Esophagus mucosa (tissue), 1 donor: ENCODE measurements at places on chromosomes 1 and 21. TPM values are rescaled to one million over a fixed set of nuclear protein-coding genes. Genes with fewer than 3 reads are reported as not detected.

DNA sequence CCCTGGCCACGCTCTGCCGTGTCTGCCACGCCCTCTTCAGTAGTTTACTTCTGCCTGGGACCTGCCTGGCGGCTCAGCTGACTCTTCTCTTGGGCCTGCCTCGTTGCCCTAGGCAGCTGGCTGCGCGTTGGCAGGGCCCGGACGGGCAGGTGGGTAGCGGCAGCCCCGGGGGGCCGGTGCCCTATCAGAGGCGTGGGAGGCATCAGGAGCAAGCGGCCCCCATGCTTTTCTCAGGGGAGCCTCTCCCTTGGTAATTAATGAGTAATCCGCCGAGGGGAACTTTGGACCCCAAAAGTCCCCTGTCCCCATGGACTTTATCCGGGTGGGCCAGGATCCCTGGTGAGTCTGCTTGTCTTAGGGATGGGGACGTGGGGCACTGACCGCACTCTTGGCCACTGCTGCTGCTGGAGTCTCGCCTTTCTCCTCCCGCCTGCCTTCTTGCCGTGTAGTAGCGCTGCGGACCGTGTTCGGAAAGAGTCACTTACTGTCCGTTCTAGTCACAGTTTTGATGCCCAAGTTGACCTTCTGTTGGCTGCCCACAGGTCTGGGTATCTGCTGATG is 22.7 kb downstream of the SKI start:
- ATAC-seq: peak; percentile 40

DNA sequence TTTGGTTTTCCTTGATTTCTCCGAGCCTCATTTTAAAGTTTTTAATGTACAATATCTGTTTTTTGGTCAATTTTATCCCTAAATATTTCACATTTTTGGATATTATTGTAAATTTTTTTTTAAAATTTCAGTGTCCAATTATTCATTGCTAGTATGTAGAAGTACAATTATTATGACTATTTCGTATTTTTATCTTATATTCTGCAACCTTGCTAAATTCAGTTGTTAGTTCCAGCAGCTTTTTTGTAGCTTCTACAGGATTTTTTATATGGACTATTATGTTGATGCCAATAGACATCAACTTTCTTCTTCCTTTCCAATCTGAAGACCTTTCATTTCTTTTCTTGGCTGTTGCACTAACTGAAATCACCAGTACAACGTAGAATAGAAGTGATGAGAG is 4.1 kb upstream of the PLA2G2F start:
- no peak for ATAC-seq

TDRD10 gene
- 0.44 TPM for total RNA-seq

FCMR gene
- total RNA-seq: 2.9 TPM

FLVCR1 gene
- total RNA-seq: 5.0 TPM

DNA sequence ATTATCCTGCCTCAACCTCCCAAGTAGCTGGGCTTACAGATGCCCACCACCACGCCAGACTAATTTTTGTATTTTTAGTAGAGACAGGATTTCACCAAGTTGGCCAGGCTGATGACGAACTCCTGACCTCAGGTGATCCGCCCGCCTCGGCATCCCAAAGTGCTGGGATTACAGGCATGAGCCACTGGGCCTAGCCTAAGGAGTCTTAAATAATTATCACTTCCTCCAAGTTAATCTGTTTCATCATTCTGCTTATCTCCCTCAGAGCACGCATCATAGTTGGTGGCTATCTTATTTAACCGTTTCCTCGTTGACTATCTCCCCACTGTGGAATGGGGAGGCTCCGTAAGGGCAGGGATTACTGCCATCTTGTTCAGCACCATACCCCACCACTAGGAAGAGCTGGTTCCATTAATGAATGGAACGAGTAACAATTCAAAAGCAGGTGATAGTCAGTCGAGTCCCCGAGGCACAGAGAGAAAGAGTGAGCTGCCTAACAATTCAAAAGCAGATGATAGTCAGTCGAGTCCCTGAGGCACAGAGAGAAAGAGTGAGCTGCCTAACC is 52.7 kb downstream of the GLUL start:
- no peak for ATAC-seq

- peak; percentile 62 for ATAC-seq
These were observed 61.1 kb downstream of the HNRNPR start for GRCh38 chr1:23282957-23283356.

IFI44L gene
- 0.88 TPM for total RNA-seq

MRAP gene
- total RNA-seq: not detected

- no peak for ATAC-seq
These were observed 53.0 kb upstream of the ADORA3 start for GRCh38 chr1:111556325-111557037.

GRCh38 chr1:24009406-24009805 is 29.3 kb upstream of the SRSF10 start:
- no peak for ATAC-seq

GRCh38 chr1:12600880-12601633 is 17.0 kb downstream of the DHRS3 start:
- ATAC-seq: no peak

DNA sequence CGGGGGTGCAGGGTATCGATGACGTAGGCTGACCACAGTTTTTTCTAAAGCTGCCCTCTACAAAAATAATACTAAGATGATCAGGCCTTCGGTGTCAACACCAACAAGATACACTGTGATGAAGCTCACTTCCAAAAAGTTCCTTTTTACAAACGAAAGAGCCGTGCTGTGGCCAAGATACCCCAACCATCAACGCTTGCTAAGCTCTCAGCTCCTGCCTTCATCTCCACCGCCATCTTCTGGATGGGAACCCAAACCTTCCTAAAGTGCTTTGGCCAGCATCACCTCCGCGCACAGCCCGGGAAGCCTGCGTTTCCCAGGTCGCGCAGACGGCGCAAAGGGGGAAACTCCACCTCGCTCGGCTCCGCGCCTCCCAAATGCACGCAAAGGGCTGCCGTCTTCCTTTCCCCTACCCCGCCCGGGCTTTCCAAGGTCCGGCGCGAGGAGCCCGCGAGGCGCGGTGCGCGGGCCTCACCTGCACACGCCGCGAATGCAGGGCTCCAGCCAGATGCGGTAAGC is 541 bp downstream of the USP48 start:
- peak; percentile 22 for ATAC-seq

DNA sequence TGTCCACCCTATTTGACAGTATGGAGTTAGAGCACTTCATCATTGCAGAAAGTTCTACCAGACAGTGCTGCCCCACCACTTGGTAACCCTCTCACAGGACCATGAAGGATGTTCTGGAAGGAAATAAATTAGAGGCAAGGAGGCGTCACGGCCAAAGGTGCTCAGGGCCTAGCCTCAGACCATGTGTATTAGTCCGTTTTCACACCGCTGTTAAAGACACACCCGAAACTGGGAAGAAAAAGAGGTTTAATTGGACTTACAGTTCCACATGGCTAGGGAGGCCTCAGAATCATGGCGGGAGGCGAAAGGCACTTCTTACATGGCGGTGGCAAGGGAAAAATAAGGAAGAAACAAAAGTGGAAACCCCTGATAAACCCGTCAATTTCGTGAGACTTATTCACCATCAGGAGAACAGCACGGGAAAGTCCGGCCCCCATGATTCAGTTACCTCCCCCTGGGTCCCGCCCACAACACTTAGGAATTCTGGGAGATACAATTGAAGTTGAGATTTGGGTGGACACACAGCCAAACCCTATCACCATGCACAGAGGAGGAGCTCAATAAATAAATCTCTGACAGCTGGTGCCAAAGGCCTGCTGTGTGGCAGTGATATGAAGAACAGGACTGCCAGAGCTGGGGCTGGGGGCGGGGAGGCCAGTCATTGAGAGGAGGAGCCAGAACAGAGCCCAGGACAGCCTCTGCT is 75.8 kb downstream of the FHAD1 start:
- ATAC-seq: peak; percentile 31

FABP3 gene
- total RNA-seq: 0.36 TPM

SPRR1A gene
- total RNA-seq: 1,843 TPM

- ATAC-seq: no peak
These were observed 126.8 kb upstream of the COL6A1 start for GRCh38 chr21:45854690-45855247.

DNA sequence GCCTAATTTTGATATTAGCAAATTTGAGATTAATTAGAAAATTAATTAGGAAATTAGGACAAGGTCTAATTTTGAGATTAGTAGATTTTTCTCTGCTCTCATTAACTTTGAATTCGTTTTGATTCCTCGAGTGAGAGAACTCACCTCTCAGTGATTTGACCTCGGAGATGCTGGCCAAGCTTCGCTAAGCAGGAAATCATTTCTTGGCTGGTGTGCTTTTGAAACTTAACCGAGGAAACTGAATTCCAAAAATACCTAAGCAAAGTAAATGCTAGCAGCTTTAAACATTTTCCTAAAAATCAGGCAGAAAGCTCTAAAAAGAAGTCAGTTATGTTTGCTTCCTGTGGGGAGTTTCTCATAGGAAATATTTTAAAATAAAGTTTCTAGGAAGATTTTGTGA is 34.9 kb downstream of the CDC14A start:
- no peak for ATAC-seq

DNA sequence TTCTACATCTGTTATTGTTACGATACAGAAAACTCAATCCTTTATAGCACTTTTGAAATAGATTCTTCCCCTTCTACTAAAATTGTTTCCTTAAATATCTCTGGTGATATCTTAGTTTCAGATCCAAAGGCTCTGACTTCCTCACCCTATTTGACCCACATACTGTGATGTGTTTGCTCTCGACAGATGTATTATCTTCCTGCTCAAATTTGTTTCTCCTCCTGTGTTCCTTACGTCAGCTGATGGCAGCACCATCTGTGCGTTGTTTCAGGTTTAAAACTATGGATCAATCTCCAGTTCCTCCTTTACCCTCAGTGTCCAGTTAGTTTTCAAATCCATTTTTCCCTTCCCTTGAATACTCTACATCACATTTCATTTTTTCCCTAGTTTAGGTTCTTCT is 274.4 kb downstream of the RYR2 start:
- no peak for ATAC-seq

DNA sequence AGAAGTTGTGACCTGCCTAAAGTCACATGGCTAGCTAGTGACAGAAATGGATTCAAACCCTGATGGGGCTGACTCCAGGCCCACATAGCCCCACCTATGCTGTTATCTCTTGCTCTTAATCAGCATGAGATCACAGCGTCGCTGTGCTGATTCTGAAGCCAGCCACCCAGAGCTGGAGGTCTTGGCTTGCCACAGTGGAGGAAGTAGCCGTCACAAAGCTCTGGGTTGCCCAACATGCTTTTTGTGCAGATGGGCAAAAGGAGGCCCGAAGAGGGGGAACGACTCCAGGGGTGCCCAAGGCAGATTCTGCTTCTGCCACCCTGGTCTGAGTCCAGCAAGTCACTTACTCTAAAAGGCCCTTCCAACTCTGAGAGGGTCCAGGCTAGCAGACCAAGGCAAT is 14.7 kb upstream of the MFSD2A start:
- no peak for ATAC-seq

- ATAC-seq: peak; percentile 46
These were observed 75.7 kb upstream of the KIF26B start for GRCh38 chr1:245079021-245079609.

DNA sequence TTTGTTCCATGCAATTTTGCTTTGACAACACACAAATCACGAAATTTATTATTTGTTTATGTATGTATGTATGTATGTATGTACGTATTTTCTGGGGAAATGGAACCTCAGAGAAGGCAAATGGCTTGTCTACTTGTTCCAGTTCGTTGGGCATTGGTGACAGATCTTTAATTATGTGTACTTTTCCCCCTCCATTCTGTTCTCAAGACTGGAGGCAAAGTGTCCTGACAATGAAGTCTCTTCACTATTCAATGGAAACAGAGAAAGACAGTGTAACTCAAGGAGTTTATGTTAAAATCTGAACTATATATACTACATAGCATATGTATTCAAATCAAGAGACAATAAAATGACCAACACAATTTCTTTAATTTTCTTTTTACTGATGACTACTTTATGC is 245.7 kb upstream of the PTBP2 start:
- ATAC-seq: no peak

- peak; percentile 60 for ATAC-seq
These were observed 95.7 kb downstream of the PAX7 start for GRCh38 chr1:18726368-18726767.

- ATAC-seq: peak; percentile 88
These were observed 8.1 kb upstream of the ACOT7 start for GRCh38 chr1:6401673-6402072.
